Activated T-cell treated with anti-CD3 and anti-CD28 coated beads, Interleukin-2, amount 50 U/mL, for 72 hours (primary cell): ENCODE measurements at places on chromosomes 7 and 10.

DNA sequence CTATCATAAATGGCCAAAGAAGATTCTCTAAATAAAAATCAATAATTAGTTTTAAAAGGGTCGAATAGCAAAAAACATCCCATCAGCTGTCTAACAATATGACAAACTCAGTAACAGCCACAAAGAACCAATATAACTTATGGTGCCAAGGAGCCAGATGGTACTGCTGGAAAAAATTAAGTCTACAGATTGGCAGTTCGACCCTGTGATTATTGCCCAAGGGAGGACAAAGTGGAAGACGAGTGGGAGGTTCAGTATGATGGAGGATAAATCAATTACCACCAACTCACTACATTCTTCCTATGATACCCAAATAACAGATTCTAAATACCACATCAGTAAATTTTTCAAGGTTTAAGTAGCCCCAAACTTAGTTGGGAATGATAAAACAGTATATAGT is 49.0 kb downstream of the SKAP2 start:
- DNase-seq, result no peak

DNA sequence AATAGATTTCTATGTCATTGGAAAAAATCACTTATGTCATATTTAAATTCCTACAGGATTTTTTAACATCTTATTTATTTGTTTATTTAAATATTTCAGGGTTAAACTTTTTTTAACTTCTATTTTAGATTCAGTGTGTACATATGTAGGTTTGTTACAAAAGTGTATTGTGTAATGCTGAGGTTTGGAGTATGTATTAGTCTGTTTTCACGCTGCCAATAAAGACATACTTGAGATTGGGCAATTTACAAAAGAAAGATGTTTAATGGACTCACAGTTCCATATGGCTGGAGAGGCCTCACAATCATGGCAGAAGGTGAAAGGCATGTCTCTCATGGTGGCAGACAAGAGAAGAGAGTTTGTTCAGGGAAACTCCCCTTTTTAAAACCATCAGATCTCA is 65.4 kb downstream of the MGAM2 start:
- no peak for DNase-seq

GRCh38 chr7:128302139-128302538 is 41.6 kb downstream of the RBM28 start:
- DNase-seq, result no peak

GRCh38 chr7:147579148-147579547 is 1011.4 kb upstream of the C7orf33 start:
- no peak for DNase-seq

DNA sequence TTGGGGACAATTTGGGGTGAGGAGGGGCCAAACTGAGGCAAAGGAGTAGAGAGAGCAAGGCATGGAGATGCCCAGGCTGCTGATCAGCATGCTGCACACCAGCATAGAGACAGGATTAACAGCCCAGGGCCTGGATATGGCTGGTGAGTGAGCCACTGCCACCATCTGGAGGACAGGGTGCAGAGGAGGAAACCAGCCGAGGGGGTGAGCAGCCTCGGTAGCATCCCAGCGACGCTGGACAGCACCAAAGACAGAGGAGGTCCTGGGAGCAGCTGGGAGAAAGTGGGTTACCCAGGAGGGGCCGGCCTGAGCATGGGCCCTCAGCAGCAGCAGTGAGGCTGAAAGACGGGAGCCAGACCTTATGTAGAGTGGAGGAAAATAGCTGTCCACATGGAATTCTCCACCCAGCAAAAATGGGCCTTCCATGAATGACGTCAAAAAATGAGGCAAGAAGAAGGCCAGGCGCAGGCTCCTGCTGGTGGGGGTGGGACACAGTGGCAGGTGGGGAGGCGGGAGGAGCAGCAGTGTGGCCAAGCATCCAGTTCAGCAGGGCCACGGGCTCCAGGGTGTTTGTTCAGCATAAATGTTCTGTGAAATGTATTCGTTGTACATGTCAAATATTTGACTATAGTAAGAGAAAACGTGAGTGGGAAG is 16.7 kb downstream of the RET start:
- DNase-seq, result no peak

DNA sequence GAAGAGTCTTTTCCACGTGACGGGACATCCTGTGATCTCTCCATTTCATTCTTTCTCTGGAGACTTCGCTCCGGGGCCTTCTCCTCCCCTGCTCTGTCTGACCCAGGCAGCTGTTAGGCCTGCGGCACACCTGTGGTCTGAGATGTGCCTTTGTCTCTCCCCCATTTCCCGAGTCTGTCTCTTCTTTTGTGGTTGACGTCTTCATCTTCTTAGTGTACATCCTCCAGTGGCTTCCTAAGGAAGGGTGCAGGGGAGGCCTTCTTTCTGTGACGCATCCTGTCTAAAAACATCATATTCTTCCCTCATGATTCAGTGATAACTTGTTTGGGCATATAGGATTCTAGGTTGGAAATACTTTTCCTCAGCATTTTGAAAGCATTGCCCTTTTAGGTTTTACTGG is 17.2 kb upstream of the ATP6V0E2 start:
- DNase-seq, result no peak

DNA sequence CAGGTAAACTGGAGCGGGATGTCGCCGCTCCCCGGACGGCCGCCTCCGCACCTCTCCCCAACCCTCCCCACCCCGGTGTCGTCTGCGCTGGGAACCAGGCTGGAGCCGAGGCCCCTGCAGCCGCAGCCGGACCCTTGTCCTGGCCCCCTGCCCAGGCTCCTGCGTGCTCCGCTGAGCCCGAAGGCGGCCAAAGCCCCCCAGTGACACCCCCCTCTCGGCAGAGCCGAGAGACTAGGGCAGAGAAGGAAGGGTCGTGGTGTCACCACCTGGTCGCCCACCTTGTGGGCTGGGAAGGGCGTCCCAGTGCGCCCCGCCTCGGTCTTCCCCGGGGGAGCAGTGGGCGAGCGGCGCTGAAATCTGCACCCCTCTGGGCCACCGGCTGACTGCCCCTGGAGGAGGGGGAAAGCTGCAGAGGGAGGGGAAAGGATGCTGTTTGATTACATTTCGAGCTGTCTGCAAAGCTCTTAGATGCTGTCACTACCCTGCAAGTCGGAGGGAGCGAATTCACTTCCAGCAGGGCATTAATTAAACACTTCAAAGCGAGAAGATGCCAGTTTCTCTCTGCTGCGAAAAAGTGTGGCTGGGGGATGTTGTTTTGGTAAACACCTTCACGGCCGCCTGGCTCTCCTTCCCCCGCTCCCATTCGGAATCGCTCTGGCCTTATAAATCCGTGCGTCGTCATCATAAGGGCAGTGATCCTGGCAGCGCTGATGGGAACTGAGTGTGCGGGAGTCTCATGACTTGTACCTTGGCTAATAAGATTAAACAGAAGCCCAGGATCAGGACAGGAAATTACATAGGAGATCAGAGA is 622 bp downstream of the DYNC1I1 start:
- no peak for DNase-seq

GRCh38 chr10:60417024-60417423 is 27.3 kb upstream of the ANK3 start:
- DNase-seq, result no peak
